Activated CD4-positive, alpha-beta T cell treated with anti-CD3 and anti-CD28 coated beads for 36 hours (primary cell): ENCODE measurements at places on chromosomes 2 and 18. TPM values are rescaled to one million over a fixed set of nuclear protein-coding genes. Genes with fewer than 3 reads are reported as not detected.

BOD1L2 gene
- total RNA-seq = not detected

PTPRN gene
- total RNA-seq = 0.43 TPM

DAPL1 gene
- not detected for total RNA-seq

CD28 gene
- 175 TPM for total RNA-seq

CCDC150 gene
- 14.6 TPM for total RNA-seq

PLA2R1 gene
- not detected for total RNA-seq

STAMBP gene
- total RNA-seq = 111 TPM

AFF3 gene
- 5.6 TPM for total RNA-seq

UGT1A1 gene
- total RNA-seq = not detected

NEUROD1 gene
- total RNA-seq = not detected

LYPD6B gene
- total RNA-seq = not detected

CCDC74A gene
- 3.5 TPM for total RNA-seq

BOLL gene
- total RNA-seq = not detected

GRCh38 chr2:232120911-232121310 lies 159.4 kb downstream of the DIS3L2 start:
- H3K27ac ChIP-seq = no peak overlapping the region
- H3K4me3 ChIP-seq = no peak overlapping the region
- peaks cover 2% of the 10 kb centered on the region for H3K36me3 ChIP-seq
- peaks cover 10% of the 10 kb centered on the region for H3K4me1 ChIP-seq
- no peaks in the 10 kb centered on the region for H3K27me3 ChIP-seq
- no peak for DNase-seq

- peaks cover 17% of the 10 kb centered on the region for H3K27me3 ChIP-seq
- peak; percentile 70 for DNase-seq
- H3K27ac ChIP-seq = no peak overlapping the region
These were observed 25.3 kb upstream of the STAM2 start for GRCh38 chr2:152200565-152201465.

DNA sequence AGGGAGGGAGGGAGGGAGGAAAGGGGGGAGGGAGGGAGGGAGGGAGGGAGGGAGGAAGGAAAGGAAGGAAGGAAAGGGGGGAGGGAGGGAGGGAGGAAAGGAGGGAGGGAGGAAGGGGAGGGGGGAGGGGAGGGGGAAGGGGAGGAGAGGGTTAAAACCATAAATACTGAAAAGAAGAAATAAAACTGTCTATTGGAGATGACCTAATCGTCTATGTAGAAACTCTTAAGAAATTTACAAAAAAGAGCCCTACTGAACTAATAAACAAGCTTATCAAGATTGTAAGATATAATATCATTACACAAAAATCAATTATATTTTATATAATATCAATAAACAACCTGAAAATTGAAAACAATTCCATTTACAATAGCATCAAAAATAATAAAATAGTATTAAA lies 32.3 kb upstream of the CTDP1 start:
- H3K27ac ChIP-seq = no peak overlapping the region
- DNase-seq = no peak
- H3K4me1 ChIP-seq = peaks cover 6% of the 10 kb centered on the region
- peaks cover 2% of the 10 kb centered on the region for H3K27me3 ChIP-seq

- no peak overlapping the region for H3K4me3 ChIP-seq
- H3K27me3 ChIP-seq = no peaks in the 10 kb centered on the region
- no peak overlapping the region for H3K27ac ChIP-seq
- H3K36me3 ChIP-seq = peaks cover 2% of the 10 kb centered on the region
These were observed 191.7 kb upstream of the ZC3H15 start for GRCh38 chr2:186294248-186294888.

GRCh38 chr18:31273812-31274527 lies 44.0 kb upstream of the DSG1 start:
- no peak overlapping the region for H3K27ac ChIP-seq
- H3K27me3 ChIP-seq = no peaks in the 10 kb centered on the region
- peaks cover under 1% of the 10 kb centered on the region for H3K4me1 ChIP-seq
- DNase-seq = no peak

DNA sequence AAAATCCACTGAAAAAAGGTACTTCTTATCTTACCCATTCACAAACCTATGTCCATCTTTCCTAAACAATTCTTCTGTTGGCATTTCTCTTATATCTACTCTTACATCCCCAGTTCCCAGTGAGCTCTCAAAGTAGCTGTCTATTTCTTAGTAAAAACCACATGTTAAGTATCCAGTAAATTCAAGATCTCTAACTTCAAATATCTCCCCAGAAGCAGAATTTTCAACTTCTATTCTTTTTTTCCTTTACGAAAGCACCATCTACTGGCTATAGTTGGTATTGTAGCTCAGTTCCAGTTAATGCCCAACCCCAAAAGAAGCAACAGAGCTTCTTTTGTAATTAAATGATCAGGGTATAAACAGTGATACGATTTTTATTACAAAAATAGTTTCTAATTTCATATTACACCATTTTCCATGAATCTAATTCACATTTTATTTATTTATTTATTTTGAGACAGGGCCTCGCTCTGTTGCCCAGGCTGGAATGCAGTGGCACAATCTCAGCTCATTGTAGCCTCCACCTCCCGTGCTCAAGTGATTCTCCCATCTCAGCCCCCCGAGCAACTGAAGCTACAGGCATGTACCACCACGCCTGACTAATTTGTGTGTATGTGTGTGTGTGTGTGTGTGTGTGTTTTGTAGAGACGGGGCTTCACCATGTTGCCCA lies 28.5 kb downstream of the HRH4 start:
- peaks cover 16% of the 10 kb centered on the region for H3K4me1 ChIP-seq
- peaks cover 23% of the 10 kb centered on the region for H3K27me3 ChIP-seq
- no peaks in the 10 kb centered on the region for H3K36me3 ChIP-seq
- H3K4me3 ChIP-seq = no peak overlapping the region
- H3K27ac ChIP-seq = peak overlapping the region; percentile 40

DNA sequence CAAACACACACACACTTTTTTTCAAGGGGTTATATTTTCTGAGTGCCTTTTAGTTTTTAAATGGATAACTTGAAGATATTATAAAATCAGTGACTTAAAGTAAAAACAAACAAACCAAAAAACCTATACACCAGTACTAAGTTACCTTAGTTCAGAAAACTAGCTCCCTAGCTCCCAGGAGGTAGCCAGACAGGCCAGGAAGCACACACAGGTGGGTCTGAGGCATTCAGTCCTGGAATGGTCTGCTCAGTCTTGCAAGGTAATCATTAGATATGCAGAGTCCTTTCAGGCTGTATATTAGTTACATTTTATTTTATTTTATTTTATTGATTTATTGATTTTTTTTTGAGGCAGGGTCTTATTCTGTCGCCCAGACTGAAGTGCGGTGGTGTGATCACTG lies 10.7 kb upstream of the DYNC2LI1 start:
- no peak for DNase-seq
- peaks cover 15% of the 10 kb centered on the region for H3K4me1 ChIP-seq
- no peaks in the 10 kb centered on the region for H3K27me3 ChIP-seq
- H3K4me3 ChIP-seq = no peak overlapping the region
- no peaks in the 10 kb centered on the region for H3K36me3 ChIP-seq

- no peaks in the 10 kb centered on the region for H3K36me3 ChIP-seq
- H3K27me3 ChIP-seq = no peaks in the 10 kb centered on the region
- DNase-seq = no peak
- H3K27ac ChIP-seq = no peak overlapping the region
- no peaks in the 10 kb centered on the region for H3K4me1 ChIP-seq
- H3K4me3 ChIP-seq = no peak overlapping the region
These were observed 247.8 kb downstream of the MYT1L start for GRCh38 chr2:2083113-2083758.

DNA sequence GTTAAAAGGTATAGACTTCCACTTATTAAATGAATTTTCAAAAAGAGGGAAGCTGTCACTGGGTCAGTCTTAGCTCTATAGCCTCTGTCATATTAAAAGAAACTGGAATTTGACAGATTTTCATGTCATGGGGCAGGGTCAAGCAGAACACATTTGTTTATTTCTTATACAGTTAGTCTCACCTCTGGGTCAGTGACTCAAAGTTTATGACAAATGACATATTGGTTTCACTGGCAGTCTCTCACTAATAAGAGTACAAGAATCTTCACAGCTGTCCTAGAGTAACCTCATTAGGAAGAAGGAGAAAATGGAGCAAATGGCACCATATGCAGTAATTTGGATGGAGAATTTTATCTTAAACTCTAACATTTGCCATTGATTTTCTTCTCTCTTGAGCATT lies 63.2 kb downstream of the MBD2 start:
- no peaks in the 10 kb centered on the region for H3K27me3 ChIP-seq
- H3K27ac ChIP-seq = no peak overlapping the region
- no peak overlapping the region for H3K4me3 ChIP-seq
- peaks cover 58% of the 10 kb centered on the region for H3K36me3 ChIP-seq
- peaks cover 24% of the 10 kb centered on the region for H3K4me1 ChIP-seq
- no peak for DNase-seq

DNA sequence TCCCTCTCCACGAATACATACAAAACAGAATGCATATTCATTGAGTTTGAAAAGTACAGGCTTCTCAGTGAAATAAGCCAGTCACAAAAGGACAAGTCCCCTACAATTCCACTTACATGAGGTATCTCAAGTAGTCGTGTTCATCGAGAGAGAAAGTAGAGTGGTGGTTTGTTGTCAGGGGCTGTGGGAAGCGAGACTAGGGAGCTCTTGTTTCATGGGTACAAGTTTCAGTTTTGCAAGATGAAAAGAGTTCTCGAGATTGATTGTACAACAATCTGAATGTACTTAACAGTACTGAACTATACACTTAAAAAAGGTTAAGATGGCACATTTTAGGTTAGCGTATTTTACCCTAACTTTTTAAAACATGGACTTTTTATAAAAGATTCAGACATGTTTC lies 71.5 kb upstream of the TTC39C start:
- H3K36me3 ChIP-seq = no peaks in the 10 kb centered on the region
- peaks cover 16% of the 10 kb centered on the region for H3K27me3 ChIP-seq
- peaks cover 37% of the 10 kb centered on the region for H3K4me1 ChIP-seq
- no peak overlapping the region for H3K4me3 ChIP-seq
- peak; percentile 67 for DNase-seq
- no peak overlapping the region for H3K27ac ChIP-seq

DNA sequence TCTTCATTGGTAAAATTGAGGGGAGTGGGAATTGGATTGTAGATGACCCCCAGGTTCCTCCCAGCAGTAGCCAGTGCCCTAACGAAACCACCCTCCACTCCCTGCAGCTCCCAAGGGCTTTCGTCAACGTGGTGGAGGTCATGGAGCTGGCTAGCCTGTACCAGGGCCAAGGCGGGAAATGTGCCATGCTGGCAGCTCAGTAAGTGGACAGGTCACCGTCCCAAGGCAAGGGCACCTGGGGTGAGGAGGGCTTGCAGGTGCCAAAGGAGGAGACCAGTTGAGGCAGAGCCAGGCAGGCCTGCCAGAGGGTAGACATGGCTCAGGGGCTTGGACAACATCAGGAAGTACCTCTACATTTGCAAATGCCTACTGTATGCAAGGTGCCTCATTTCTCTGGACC lies 122.6 kb upstream of the PPP1CB start:
- H3K36me3 ChIP-seq = peaks cover under 1% of the 10 kb centered on the region
- H3K4me3 ChIP-seq = no peak overlapping the region
- H3K27me3 ChIP-seq = no peaks in the 10 kb centered on the region
- no peak for DNase-seq

GRCh38 chr2:175001566-175001965 lies 3.6 kb downstream of the CHN1 start:
- H3K27ac ChIP-seq = no peak overlapping the region
- DNase-seq = no peak
- H3K4me1 ChIP-seq = peaks cover 6% of the 10 kb centered on the region
- H3K27me3 ChIP-seq = peaks cover 35% of the 10 kb centered on the region
- H3K36me3 ChIP-seq = no peaks in the 10 kb centered on the region
- H3K4me3 ChIP-seq = no peak overlapping the region

DNA sequence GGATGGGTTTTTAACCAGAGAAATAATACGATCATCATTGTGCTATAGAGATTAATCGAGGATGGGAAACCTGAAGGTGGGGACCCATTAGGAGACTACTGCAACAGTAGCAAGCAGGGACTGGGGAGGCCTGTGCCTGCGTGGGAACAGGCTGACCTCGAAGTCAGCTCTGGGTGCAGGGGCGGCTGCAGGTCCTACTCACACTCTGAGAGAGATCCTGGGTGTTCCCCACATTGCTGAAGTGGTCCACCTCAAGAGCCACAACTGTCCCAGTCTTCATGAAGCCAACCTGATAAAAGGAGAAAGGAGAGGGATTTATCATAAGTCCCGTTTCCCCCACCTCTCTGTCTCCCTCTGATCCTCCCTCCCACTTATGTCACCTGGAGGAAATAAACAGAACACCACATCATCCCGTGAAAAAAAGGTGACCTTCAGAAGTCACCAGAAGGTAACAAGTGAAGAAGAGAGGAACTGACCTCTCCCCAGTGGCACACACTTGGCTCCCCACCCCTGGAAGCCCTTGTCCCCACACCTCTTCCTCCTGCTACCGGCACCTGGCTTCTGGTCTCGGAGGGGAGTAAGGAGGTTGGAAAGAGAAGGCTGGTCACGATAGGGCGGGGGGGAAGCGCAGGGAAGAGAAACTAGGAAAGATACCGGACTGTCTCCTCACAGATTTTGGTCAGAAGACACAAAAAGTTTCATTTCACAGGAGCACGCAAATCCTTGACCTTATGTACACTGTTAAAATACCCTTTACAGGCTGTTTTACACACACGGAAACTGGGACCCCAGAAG lies 50.4 kb downstream of the XDH start:
- peaks cover 3% of the 10 kb centered on the region for H3K27me3 ChIP-seq
- no peaks in the 10 kb centered on the region for H3K36me3 ChIP-seq
- no peaks in the 10 kb centered on the region for H3K4me1 ChIP-seq

GRCh38 chr2:23445450-23445868 lies 60.5 kb downstream of the KLHL29 start:
- no peak overlapping the region for H3K27ac ChIP-seq
- DNase-seq = no peak
- H3K4me3 ChIP-seq = no peak overlapping the region
- H3K27me3 ChIP-seq = peaks cover 2% of the 10 kb centered on the region
- no peaks in the 10 kb centered on the region for H3K4me1 ChIP-seq

- H3K27ac ChIP-seq = no peak overlapping the region
- peaks cover 5% of the 10 kb centered on the region for H3K4me1 ChIP-seq
- H3K27me3 ChIP-seq = peaks cover 7% of the 10 kb centered on the region
- peak; percentile 76 for DNase-seq
- H3K36me3 ChIP-seq = no peaks in the 10 kb centered on the region
- no peak overlapping the region for H3K4me3 ChIP-seq
These were observed 89.6 kb upstream of the NPAS2 start for GRCh38 chr2:100730290-100730868.

GRCh38 chr2:36781907-36782720 lies 85.6 kb downstream of the VIT start:
- no peak overlapping the region for H3K27ac ChIP-seq
- H3K27me3 ChIP-seq = peaks cover 11% of the 10 kb centered on the region
- no peaks in the 10 kb centered on the region for H3K36me3 ChIP-seq
- no peak overlapping the region for H3K4me3 ChIP-seq
- DNase-seq = no peak

DNA sequence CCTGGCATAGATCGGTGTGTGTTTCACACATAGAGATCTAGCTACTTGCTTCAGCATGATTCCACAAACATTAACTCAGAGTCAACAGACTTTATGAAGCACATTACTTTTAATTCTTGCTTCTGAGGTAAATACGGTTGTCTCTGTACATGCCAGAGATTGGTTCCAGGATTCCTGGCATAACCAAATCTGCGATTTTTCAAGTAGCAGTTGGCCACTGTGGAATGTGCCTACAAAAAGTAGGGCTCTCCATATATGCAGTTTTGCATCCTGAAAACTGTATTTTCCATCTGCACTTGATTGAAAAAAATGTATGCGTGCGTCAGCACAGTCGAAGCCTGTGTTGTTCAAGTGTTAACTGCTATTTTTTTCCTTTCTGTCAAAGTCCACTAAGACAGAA lies 85.0 kb downstream of the ZAP70 start:
- DNase-seq = no peak
- H3K4me3 ChIP-seq = no peak overlapping the region
- peaks cover 12% of the 10 kb centered on the region for H3K36me3 ChIP-seq
